ENCODE measurements at places on chromosomes 11 and 22. TPM values are rescaled to one million over a fixed set of nuclear protein-coding genes. Genes with fewer than 3 reads are reported as not detected.

Gene CENPM
- polyA plus RNA-seq = 9.4 TPM

Gene OR5D16
- not detected for polyA plus RNA-seq

Gene DDX10
- 97.4 TPM for polyA plus RNA-seq

Gene MS4A12
- not detected for polyA plus RNA-seq

Gene SMIM35
- polyA plus RNA-seq = 0.15 TPM

Gene NCF4
- 2.2 TPM for polyA plus RNA-seq

Gene SLC35E4
- 1.6 TPM for polyA plus RNA-seq

Gene LRRN4CL
- 0.95 TPM for polyA plus RNA-seq

Gene JHY
- polyA plus RNA-seq = 14.0 TPM

GRCh38 chr11:8288824-8289491 lies 25.3 kb upstream of the LMO1 start:
- DNase-seq = no peak

DNA sequence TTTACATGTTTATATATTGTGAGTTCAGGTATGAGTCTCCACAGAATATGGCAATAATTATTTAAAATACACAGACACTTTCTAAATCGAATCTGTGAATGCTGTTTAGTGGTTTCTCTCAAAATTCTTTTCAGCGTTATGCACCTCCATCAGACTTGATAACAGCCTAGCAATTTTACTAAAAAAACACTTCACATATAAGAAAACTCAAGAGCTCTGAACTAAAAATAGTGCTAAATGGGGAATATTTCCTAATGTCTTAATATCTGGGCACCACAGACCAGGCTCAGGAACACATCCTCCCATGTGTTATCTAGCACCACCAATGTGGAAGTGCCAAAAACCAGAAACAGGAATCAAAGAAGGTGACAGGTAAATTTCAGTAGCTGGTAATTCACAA lies 47.9 kb downstream of the ARHGAP32 start:
- no peak for DNase-seq

DNA sequence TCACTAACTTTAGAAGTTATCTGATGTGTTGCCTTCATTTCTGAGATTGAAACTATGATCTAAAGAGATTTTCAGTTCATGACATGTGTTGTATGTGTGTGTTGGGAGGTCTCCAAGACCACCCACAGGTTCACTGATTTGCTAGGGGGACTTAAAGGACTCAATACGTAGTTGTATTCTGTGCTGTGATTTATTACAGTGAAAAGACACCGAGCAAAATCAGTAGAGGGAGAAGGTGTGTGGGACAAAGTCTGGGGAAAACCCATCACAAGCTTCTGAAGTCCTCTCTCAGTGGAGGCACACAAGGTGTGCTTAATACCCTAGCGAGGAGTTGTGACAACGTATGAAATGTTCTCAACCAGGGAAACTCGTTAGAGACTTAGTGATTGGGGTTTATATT lies 35.6 kb downstream of the RNF169 start:
- no peak for DNase-seq

DNA sequence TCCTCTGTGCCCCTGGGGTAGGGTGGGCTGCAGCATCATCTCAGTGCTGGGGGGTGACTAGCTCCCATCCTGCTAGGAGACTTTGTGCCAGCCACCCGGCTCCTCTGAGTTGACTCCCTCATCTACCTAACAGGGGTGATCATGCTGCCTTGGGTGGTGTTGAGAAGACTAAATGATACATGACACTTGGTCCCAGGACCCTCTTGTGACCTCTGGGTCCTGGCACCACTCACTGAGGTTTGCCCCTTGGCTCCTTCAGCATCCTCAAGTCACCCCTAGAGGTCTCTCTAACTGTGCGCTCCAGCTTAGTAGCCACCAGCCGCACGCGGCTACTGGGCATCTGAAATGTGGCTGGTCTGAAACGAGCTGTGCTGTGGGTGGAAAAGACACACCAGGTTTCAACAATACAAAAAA lies 72.1 kb downstream of the LRRC32 start:
- no peak for DNase-seq

DNA sequence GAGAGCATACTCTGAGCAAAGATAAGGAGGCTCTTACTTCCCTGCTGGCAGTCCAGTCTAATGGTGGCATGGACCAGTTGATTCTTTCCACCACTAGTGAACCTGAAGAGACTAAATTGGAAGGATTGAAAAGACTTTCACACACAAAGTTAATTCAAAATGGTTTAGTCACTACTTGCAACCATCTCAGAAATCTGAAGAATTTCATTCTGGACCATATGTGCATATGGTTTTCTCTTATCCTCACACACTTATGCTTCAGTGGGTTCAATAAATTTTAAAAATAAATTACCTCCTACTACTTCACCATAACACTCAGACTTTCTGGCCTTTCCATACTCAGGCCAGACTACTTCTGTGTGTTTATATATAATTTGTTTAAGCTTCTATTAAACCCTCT lies 44.7 kb downstream of the CADM1 start:
- no peak for DNase-seq

DNA sequence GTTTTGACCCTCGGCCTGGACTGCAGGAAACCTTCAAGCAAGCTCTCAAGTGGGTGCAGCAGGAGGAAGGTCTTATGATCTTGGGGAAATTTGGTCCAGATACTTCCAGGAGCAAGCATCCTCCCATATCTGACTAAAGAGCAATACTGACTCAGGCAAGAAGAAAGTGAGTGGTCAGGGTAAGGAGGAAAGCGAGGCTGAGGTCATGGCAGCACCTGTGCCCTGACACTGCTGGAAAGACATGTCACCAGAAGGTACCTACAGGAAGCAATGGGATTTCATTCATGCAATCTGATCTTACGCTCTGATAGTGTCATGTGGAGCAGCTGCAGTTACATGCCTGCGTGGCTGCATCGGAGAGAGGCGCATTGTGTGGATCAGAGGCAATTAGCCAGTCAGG lies 6.5 kb upstream of the TOP3B start:
- no peak for DNase-seq

DNA sequence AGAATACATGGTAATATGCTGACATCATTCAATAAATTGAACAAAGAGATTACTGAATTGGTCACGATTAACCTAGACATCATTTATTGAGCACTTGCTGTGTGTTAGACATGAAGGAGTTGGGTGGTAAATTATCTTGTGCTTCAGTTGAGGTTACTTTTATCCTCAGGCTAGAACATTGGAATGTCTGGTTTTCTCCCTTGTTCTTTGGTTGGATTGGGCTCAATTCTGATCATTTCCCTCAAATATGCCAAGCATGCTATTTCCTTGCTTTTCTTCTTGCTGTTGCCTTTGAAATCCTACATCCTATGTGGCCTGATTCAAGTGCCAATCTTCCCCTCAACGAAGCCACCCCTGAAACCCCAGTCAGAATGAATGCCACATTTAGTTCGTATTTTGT lies 65.8 kb downstream of the DEUP1 start:
- no peak for DNase-seq

- DNase-seq = no peak
Measured at GRCh38 chr11:1875093-1875850, 16.4 kb downstream of the PRR33 start.

GRCh38 chr11:70191495-70192140 lies 11.5 kb upstream of the FADD start:
- DNase-seq = no peak

GRCh38 chr22:22061085-22062077 lies 78.8 kb upstream of the TOP3B start:
- no peak for DNase-seq

DNA sequence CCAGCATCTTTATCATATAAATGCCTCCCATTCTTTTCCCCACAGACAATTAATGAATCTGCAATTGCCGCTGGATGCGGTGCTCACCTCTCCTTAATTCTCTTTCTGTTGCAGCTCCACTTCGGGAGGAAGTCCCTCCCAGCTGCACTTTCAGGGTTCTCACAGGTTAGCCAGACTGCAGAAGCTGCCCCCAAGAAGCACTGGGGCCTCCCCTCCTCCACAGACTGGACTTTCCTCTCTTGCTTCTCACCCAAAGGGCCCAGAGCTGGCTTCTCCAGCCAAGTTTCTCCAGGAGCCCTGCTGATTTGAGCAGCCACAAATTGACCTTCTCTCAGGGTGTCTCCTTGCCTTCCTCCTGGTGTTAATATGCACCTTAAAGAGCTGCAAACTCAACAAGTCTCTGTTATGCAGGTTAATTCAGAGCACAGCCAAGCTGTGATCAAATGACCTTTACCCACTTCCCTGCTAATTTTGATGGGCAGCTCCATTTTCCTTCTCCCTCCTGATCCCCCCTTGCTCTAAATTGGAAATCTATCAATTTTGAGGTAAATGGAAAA lies 298.9 kb downstream of the BUD13 start:
- DNase-seq = no peak

GRCh38 chr11:40100162-40100553 lies 1359.3 kb downstream of the LRRC4C start:
- DNase-seq = no peak

GRCh38 chr11:10304495-10305261 lies at the start of gene ADM:
Gene ADM, plus strand, starts transcription at chr11:10305073. Its CDS starts 628 bp downstream, at chr11:10305701.
- DNase-seq = no peak

DNA sequence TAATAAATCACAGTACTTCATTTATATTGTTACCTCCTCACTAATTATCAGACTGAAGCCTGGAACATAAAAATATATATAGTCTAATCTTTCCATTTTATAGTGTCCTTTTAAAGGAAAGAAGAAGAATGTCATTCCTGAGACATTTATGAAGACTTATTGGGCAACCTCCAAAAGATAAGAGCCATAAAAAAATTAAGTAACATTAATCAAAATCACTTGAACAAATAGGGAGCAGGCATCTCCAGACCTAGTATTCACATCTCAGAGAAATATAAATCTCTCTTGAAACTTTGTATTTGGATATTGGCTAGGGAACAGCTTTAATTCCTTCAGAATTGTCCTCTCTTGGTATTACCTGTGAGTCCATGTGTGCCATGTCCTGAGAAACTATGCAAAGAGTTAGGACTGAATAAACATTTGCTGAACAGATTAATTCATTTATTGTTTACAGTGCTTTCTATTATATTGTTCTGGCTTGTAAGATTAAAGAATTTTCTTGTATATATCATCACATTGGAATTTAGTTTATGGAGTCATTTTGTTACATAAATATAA lies 530.5 kb upstream of the LRRC4C start:
- no peak for DNase-seq

DNA sequence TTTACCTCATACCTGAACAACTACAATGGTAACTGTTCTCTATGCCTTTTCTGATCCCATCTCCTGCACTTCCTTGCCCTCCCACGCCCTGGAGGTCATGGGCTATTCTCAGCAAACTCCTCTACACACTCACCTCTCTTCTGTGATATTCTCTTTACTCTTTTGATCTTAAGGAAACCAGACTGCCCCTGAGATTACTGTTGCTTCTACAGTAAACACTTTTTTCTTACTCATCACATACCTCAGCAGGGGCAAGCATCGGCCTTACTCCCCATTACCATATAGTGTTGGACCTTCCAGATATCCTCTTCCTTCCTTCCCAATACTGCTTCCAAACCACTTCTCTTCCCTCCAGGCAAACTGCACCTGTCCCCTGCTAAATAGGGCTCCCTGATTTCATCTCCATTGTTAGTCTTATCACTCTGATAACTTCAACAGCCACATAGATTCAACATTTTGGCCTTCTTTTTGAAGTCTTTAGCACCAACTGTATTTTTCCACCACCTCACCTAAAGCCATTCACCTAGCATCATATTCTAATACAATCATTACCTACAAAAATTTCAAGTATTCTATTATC lies 141.2 kb downstream of the RBFOX2 start:
- no peak for DNase-seq

- no peak for DNase-seq
Measured at GRCh38 chr22:48594757-48595510, 1232.7 kb downstream of the BRD1 start.

- no peak for DNase-seq
Measured at GRCh38 chr11:47329431-47329986, 23.0 kb downstream of the MYBPC3 start.

GRCh38 chr11:26805001-26805400 lies 83.1 kb upstream of the SLC5A12 start:
- no peak for DNase-seq

GRCh38 chr11:100203789-100204188 lies 483.3 kb upstream of the ARHGAP42 start:
- no peak for DNase-seq

DNA sequence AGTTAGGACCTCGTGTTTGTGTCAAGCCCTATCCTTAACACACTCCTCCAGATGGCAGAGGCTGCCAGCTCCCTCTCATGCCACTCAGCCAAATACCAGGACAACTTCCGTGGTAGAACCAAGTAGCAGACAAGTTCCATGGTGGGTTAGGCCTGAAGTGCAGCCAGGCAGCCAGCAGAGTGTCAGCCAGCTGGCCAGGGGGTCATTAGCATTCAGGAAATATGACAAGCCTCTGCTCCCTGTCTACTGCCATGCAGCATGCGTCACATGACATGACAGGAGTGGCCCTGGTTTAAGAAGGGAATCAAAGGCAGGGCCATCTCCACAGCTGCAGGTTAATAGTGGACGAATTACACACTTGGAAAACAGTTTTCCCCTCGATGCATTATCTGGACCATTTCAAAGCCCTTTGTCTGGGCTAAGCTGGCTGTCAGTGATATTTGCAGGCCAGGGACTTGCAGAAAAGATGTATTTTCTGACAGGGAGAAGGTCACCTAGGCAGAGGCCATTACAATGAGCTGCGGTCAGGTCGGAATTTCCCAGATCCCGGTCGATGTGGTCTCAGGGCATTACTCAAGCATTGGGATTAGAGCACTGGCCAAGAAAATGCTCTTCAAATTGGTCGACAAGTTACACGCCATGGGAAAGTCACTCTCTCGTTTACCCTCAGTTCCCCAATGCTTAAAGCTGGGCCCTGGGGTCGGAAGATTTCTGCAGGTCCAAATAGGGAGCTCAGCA lies 461.7 kb upstream of the CADM1 start:
- DNase-seq = no peak

GRCh38 chr11:3905080-3905953 lies 49.9 kb downstream of the STIM1 start:
- DNase-seq = no peak

DNA sequence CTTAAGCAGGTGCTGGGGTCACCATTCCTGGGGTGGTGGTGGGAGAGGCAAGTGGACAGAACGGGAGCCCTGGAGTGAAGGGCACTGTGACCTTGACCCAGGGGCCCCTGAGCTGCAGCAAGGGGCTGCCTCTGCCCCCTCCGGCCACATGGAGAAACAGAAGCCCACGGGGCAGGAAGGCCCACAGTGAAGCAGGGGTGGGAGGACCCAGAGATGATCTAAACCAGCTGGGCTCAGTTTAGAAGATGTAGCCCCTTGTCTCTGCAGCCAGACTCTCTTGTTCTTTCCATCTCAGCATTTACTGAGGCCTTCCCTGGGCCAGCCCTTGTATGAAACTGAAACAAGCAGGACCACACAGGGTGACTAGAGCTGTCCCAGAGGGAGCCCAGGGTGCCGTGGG lies 30.5 kb downstream of the WNT11 start:
- no peak for DNase-seq

DNA sequence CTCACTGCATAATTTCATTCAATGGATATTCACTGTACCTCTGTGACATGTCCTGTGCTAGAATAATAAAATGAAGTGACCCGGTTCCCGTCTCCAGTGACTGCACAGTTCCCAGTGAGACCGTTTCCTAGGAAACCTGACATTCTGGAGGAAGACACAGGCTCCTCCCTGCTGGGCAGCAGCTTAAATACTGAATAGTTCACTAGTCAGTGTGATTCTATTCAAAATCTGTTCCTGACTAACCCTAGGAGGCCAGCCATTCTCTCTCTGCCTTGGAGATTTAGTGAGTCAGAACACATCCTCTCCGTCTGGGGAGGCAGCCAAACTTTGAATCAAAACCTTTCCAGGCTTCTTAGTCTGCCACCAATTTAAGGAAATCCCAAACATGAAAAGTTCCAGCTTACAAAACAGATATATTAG lies 11.3 kb downstream of the TRIM66 start:
- DNase-seq = peak; percentile 58

- DNase-seq = no peak
Measured at GRCh38 chr22:43168471-43169309, 17.3 kb downstream of the TSPO start.

Data from right renal cortex interstitium (tissue), 3 donors.